ENCODE measurements at places on chromosomes 13 and 19. TPM values are rescaled to one million over a fixed set of nuclear protein-coding genes. Genes with fewer than 3 reads are reported as not detected.

ZNF296 gene
- 0.65 TPM for polyA plus RNA-seq

HOMER3 gene
- polyA plus RNA-seq, result 65.7 TPM

IGFL1 gene
- polyA plus RNA-seq, result not detected

CEACAM1 gene
- polyA plus RNA-seq, result 1.6 TPM

SYNGR4 gene
- not detected for polyA plus RNA-seq

SPRY2 gene
- 90.4 TPM for polyA plus RNA-seq

FGF22 gene
- polyA plus RNA-seq, result 0.19 TPM

RHPN2 gene
- 2.4 TPM for polyA plus RNA-seq

REXO1 gene
- 26.9 TPM for polyA plus RNA-seq

ADAT3 gene
- polyA plus RNA-seq, result 1.9 TPM

GPX4 gene
- polyA plus RNA-seq, result 164 TPM

- no peak for DNase-seq
Observed at GRCh38 chr19:19083413-19084178, 19.8 kb downstream of the SLC25A42 start.

DNA sequence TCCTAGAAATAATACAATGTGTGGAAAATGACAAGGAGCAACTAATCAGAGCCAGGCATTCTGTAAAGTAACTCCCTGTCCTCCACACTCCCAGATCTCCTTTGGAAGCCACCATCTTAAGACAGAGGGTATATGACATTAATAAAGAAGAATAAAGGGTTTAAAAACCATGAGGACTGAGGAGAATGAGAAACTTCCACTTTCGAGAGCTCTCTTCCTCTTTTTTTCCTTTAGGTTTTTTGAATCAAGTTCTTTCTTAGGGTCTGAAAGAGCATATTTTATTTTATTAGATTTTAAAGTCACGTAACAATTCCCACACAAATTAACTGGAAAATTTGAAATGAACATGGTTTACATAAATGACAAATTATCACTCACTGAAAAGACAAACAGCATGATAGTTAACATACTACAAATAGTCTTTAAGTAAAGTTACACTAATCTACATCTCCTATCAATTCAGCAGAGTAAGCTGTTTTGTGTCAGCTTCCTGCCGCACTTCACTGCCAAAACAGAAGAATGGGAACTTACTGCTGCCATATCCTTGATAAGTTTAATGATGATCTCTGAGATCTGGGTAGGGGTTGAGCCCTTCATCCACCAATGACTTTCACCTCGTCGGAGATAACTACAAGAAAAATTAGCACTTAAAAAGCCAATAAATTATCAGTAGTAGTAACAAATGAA lies 38.6 kb upstream of the FBXL3 start:
- peak; percentile 11 for DNase-seq

- no peak for DNase-seq
Observed at GRCh38 chr19:18802354-18802753, 11.2 kb upstream of the COMP start.

- no peak for DNase-seq
Observed at GRCh38 chr19:54189145-54189734, at the start of gene MBOAT7. MBOAT7 (minus strand) TSS chr19:54189580; CDS start chr19:54188508, 1,072 bp downstream.

DNA sequence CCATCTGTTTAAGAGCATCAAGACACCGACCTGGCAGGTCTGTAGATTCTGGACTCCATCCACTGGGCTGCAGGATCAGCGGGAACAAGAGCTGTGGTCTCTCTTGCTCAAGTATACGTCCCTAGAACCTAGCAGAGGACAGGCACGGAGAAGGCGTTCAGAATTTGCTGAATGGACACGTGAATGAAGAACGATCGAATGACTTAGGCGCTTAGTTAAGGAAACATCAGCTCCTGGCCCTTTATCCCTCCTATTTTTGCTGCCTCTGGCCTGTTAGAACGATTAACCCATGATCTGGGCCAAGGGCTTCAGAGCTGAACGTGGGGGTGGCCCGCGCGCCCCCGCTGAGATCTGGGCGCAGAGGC lies 953 bp downstream of the DZIP1 start:
- DNase-seq, result peak; percentile 70

DNA sequence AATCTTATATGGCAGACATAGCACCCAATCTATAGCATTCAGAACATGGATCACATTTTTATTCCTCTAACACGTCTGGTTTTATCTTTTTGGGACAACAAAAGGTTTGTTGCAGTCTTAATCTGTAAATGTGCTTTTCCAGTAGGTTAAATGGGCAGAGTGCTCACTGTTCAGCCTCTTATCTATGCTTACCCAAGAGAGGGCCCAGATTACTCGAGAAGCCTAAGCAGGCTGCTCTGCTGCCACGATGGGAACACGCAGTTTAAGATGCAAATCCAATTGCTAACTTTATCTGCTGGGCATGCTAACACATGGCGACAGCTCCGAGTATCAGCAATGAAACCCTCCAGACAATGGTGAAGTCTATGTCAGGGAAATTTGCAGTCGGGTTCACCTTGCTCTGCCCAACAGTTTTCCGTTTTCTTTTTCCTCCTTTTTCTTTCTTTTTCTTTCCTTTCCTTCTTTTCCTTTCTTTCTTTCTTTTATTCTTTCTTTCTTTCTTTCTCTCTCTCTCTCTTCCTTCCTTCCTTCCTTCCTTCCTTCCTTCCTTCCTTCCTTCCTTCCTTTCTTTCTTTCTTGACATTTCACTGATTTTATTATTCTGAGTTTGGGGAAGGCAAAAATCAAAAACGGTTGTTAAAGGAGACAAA lies 115.3 kb downstream of the RBM26 start:
- DNase-seq, result no peak

- DNase-seq, result no peak
Observed at GRCh38 chr13:28658539-28658795, 463 bp upstream of the POMP start.

DNA sequence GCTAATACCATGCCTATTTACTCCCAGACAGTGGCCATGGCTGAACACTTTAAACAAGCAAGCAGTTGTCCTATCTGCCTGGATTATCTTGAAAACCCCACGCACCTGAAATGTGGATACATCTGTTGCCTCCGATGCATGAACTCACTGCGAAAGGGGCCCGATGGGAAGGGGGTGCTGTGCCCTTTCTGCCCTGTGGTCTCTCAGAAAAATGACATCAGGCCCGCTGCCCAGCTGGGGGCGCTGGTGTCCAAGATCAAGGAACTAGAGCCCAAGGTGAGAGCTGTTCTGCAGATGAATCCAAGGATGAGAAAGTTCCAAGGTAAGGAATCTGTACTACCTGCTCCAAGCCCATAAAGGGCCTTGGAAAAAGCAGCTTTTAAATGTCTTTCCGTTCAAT lies 8.6 kb downstream of the RFPL4AL1 start:
- DNase-seq, result no peak

- DNase-seq, result no peak
Observed at GRCh38 chr19:47258895-47259555, 2.7 kb downstream of the CCDC9 start.

DNA sequence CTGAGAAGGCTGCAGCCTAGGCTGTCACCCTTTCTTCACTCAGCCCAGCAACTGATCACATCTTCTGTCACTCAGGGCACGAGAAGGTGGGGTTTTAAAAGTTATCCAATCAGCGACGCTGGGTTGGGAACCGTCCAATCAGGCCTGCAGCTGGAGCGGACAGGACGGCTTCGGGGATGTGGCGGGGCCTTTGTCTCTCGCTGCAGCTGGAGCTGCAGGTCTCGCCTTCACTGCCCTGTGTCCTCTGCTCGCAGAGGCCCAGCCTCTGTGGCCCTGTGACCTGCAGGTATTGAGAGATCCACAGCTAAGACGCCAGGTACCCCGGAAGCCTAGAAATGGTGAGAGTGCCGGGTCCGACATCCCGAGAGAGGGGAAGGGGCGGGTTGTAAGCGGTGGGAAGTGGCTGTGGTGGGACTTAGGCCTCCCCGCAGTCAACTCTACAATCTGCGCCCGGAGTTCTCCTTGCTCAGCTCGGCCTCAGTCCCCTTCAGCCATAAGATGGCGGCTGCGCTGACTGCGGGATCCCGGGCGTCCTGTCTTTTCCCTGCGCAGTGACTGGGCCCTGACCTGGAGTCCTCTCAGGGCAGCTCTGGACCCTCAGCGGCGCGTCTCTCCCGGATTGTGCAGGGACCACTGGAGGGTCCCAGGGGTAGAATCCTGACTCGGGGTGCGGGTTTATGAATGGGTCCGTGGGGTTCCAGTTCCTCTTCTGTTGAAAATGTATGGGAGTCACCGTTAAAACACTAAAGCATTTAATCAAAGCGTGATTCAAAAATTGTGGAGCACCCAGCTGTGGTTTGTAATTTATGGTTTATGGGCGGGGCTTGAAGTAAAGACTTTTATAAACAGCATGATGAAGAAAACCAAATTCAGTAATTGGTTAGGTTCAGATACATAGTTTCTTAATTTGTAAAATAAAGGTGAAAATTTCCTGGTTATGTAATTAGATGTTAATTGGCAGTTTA lies at the start of gene ZNF714:
ZNF714 (plus strand) TSS at position 193 of the 965 bp plus-strand sequence. CDS start 16,066 bp downstream, outside the sequence.
- peak; percentile 97 for DNase-seq

DNA sequence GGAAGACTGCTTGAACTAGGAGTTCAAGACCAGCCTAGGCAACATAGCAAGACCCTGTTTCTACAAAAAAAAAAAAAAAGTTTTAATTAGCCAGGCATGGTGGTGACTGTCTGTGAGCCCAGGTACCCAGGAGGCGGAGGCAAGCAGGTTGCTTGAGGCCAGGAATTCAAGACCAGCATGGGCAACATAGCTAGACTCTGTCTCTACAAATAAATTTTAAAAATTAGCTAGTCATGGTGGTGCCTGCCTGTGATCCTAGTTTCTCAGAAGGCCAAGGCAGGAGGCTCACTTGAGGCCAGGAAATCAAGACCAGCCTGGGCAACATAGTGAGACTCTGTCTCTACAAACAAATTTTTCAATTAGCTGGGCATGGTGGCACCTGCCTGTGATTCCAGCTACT lies 6.1 kb downstream of the INSR start:
- no peak for DNase-seq

GRCh38 chr19:54532528-54532927 lies 29.9 kb downstream of the LAIR2 start:
- DNase-seq, result peak; percentile 7

DNA sequence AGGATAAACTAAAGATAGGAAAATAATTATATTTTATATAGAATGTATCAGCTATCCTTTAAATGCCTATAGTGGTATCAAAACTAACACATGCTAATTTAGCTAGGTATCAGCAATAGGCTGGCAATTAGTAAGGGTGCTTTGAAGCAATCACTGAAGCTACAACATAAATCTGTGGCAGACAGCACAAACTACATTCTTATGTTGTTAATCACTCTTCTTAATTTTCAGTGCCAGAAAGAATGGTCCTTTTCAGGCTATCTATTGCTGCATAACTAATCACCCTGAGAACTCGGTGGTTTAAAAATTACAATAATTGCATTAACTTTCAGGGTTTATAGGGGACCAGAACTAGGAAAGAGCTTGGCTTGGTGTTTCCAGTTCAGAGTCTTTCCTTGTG lies 963.1 kb downstream of the EFNB2 start:
- no peak for DNase-seq

DNA sequence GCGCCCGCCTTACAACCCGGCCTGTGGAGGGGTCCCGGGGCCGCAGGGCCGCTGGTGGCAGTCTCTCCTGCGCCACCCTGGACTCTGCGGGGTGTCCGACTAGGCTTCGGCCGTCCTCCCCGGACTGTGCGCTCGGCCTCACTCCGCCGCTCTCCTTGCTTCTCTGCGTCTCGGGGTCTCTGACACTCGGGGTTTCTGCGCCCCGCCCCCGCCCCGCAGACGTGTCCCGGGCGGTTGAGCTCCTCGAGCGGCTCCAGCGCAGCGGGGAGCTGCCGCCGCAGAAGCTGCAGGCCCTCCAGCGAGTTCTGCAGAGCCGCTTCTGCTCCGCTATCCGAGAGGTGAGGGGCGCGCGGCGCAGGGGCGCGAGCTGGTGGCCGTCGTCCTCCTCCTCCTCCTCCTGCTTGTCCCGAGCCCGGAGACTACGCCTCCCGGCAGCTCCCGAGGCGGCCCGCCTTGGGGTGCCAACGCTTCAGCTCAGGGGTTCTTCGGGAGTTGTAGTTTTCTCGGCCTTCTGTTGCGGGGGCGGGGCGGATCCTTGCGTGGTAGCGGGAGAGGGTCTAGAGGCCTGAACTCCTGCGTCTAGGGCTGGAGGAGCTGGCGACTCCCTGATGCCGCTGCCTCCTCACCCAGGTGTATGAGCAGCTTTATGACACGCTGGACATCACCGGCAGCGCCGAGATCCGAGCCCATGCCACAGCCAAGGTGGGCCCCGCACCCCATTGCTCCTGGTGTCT lies 627 bp downstream of the LIN7B start:
- peak; percentile 84 for DNase-seq

DNA sequence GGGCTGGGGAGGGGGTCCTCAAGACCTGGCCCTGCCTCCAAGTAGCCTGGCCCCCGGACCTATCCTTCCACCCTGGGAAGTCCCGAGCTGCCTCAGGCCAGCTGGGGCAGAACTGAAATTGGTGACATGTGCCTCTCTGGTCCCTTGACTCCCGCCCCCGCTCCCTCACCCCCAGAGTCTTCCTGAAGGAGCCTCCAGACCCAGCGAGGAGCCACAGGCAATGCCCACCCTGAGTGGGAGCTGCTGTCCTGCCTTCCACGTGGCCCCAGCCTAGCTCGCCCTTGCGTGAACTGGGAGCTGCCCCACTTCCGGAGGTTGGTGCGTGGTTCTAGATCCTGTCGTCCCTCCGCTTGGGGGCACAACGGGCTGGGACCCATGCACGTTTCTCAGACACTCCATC lies 34.6 kb downstream of the CEBPA start:
- DNase-seq, result no peak

DNA sequence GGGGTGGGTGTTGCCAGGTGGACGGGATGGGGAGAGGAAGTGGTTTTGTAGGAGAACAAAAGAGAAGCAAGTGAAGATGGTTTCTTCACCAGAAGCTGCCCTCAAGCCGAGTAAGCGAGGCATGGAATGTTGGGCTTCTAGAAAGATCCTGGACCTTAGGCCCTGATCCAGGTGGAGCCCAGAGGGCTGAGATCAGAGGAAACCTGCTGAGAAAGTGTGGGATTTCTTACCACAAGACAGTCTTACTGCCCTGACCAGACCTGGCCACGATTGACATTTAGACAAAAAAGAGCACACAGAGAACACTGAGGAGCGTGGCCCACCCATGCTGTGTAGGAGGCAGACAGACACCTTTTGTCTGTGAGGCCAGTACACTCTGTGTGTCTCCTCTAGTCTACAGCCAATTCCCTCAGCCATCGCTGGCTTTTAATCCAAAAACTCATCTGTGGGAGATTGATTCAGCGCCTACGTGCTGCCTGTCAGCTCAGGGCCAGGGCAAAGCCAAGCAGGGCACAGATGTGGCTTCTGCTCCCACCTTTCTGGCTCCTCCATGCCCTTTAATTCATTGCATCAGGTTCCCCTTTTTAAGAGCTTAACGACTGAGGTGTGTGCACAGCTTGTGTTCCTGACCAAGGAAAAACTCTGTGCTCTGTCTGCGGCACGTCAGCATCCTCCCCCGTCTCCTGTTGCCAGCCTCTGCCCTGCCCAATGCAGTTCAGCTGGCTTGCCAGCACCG lies 123.3 kb downstream of the AKAP11 start:
- no peak for DNase-seq

All from muscle of leg (tissue), 16 donors.